ENCODE measurements at places on chromosomes 1 and 21. TPM values are rescaled to one million over a fixed set of nuclear protein-coding genes. Genes with fewer than 3 reads are reported as not detected.

PHLDA3 gene
- total RNA-seq = 41.6 TPM

GRCh38 chr1:185027252-185027882 is 18.0 kb upstream of the RNF2 start:
- no peak for DNase-seq

- no peak for DNase-seq
These were observed 674.3 kb downstream of the BRINP3 start for GRCh38 chr1:189803364-189803763.

TMEM81 gene
- 1.8 TPM for total RNA-seq

DNA sequence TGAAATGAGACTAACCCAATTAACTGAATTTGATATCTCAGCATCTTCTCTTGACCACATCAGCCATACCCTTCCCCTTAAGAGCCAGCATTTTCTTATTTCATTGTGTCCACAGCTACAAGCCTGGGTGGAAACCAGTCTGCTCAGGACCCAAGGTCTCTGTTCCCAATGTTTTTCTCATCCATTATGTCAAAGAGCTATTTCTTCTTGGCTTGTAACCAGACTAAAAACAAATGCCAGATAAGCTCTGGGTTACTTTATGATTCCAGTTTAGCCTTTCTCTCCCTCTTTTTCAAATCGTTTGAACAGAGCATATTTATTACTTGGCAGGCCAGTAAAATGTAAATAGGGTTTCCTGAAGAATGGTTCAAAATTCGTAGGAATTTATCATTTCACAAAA is 109.3 kb upstream of the SPATA6 start:
- DNase-seq = no peak

- no peak for DNase-seq
These were observed 738 bp upstream of the KCNA2 start for GRCh38 chr1:110606657-110607535.

- DNase-seq = peak; percentile 31
These were observed 37.9 kb upstream of the RHOU start for GRCh38 chr1:228697207-228698016.

LEFTY1 gene
- total RNA-seq = not detected

- peak; percentile 84 for DNase-seq
These were observed 2.9 kb downstream of the ARF1 start for GRCh38 chr1:228085287-228085951.

GRCh38 chr1:31412205-31412604 is 808 bp upstream of the SERINC2 start:
- DNase-seq = no peak

DNA sequence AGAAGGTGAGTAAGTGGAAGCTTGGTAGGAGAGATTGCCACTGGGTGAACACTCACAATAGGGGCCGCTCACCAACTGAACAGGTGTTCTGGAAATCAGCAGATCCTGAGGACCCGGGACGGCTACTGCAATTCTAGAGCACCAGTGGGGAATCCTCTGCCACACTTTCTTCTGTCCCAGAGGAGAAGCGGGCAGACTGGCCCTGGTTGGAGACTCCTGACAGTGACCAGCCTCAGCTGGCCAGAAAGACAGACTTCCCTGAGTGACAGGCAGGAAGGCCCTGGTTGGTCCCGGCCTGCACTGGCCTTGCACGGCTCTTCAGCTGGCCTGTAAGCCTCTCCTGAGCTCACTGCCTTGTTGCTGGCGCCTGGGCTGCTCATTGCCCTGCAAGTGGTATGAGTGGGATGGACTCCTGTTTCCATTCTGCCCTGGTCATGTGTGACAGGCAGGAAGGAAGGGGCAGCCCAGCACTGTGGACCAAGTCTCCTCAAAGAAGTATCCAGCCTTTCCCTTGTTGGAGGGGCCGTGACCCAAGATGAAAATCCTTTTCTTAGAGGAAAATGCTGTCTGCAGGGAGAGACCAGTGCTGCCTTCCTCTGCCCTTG is 34.5 kb downstream of the MAN1C1 start:
- no peak for DNase-seq

DNA sequence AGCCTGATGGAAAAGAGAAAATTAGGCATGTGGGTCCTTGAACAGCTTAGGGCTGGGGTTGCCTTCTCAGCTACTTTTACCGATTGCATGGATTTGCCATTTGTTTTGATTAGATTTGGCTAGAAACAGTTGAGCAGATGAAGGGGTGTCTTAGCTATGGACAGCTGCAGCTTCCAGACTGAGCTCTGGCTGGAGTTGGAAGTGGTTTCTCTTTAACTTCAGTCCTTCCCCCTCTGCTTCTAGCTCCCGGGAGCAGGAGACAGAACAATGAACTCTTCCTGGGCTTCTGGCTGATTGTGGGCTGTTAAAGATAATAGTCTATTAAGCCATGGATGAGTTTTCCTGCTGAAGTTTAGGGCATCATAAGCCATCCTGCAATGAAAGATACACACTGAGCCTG is 50.7 kb downstream of the UBE2T start:
- peak; percentile 2 for DNase-seq

VCAM1 gene
- total RNA-seq = 19.7 TPM

GRCh38 chr1:201608635-201609395 is 69.9 kb downstream of the NAV1 start:
- peak; percentile 29 for DNase-seq

DNA sequence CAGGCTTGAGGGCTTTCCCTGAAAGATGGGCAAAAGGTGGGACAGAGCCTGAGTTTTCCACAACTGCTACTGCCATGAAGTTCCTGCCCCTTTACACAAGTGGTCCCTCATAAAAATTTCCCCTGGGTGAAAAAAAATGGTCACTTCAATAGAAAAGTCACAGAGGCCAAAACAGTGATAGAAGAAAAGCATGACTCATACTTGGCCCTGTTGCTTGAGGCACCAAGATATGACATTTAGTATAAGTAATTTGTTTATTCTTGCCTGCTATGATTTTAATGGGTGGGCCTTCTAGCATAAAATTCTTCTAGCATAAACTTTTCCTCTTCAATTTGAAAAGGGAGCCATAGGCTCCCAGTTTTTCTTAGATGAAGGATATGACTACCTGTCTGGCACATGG is 280.2 kb downstream of the DPYD start:
- DNase-seq = peak; percentile 5

- DNase-seq = peak; percentile 91
These were observed 570.2 kb downstream of the DPYD start for GRCh38 chr1:97350662-97351061.

GRCh38 chr1:164611754-164612642 is 53.0 kb downstream of the PBX1 start:
- DNase-seq = peak; percentile 86

GRCh38 chr1:81431624-81432000 is 369.1 kb upstream of the ADGRL2 start:
- DNase-seq = no peak

- peak; percentile 61 for DNase-seq
These were observed 111.4 kb upstream of the CDC42BPA start for GRCh38 chr1:227429447-227430359.

SH2D5 gene
- 7.2 TPM for total RNA-seq

OLIG1 gene
- total RNA-seq = not detected

- no peak for DNase-seq
These were observed 61.7 kb downstream of the SAMSN1 start for GRCh38 chr21:14484188-14485009.

Data from IMR-90 (cell line).